Activated B cell treated with CpG ODN at 0.5 μM for 24 hours (primary cell): ENCODE measurements at places on chromosomes 16 and 17.

GRCh38 chr16:70689970-70690891, 4.4 kb upstream of the MTSS2 start:
- DNase-seq, result no peak

- DNase-seq, result no peak
Observed at GRCh38 chr17:82399041-82399441, 19.1 kb upstream of the HEXD start.

DNA sequence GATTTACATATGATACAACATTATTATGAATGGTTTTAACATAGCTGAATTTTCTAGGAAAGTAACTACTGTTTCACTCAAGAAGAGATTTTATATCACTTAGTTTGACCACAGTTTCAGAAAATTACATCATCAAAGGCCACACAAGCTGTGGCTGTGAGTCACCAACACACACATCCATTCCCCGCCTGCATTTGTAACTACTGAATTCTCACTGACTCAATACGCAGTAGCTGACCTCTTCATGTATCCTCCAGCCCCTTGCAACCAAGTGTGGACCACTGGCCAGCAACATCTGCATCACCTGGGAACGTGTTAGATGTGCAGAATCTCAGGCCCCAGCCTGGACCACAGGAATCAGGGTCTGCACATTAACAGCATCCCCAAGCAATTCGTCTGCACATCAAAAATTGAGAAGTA, 197.6 kb downstream of the XYLT1 start:
- DNase-seq, result no peak

GRCh38 chr16:16148755-16149154, 74.5 kb downstream of the ABCC6 start:
- no peak for DNase-seq

DNA sequence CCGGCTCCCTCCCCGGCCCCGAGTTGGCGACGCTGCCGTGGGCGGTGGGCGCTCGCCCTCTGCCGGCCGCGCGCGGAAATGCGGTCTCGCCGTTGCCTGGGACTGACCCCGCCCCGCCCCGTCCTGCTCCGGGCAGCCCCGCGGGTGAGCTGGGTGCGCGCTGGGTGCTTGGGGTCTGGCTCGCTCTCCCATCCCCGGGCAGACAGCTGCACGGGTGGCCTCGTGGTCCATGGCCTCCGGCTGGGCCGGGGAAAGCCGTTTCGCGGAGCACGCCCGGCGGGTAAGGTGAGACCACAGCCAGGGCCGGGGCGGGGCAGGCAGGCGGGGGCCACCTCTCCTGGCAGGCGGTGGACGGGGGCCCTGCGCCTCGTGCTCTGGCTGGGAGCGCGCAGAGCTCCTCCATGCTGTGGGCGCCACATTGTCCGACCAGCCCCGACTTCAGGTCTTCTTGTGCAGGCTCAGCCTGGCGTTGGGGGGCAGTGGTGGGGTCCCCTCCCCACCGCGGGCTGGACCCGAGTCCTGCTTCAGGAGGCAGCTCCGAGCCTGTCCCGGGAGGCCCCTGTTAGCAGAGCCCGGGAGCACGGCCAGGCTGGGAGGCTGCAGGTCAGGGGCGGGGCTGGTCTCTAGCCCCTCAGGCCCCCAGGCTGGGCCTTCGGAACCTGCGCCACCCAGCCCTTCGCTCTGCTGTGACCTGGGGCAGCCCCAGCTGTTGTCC, 7.0 kb upstream of the C1QTNF8 start:
- peak; percentile 77 for DNase-seq

DNA sequence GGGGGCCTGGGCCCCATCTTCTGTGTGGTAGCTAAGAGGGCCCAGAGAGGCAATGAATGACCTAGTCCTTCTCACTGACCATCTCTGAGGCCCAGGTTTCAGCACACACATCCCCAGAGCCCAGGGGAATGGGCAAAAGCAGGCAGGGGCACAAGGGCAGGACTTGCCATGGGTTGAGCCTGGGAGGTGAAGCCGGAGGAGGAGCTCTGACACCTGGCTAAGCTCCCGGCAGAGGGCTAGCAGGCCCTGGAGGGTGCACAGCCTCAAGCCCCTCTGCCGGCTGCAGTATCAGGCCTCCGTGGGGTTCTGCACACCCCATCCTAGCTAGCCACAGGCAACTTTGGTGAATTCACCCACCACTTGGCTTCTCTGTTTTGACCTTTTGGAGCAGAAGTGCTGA, 5.3 kb downstream of the SRCIN1 start:
- no peak for DNase-seq

GRCh38 chr17:2634361-2634960, 41.0 kb downstream of the PAFAH1B1 start:
- DNase-seq, result no peak

- no peak for DNase-seq
Observed at GRCh38 chr16:31267332-31268032, 7.7 kb downstream of the ITGAM start.

DNA sequence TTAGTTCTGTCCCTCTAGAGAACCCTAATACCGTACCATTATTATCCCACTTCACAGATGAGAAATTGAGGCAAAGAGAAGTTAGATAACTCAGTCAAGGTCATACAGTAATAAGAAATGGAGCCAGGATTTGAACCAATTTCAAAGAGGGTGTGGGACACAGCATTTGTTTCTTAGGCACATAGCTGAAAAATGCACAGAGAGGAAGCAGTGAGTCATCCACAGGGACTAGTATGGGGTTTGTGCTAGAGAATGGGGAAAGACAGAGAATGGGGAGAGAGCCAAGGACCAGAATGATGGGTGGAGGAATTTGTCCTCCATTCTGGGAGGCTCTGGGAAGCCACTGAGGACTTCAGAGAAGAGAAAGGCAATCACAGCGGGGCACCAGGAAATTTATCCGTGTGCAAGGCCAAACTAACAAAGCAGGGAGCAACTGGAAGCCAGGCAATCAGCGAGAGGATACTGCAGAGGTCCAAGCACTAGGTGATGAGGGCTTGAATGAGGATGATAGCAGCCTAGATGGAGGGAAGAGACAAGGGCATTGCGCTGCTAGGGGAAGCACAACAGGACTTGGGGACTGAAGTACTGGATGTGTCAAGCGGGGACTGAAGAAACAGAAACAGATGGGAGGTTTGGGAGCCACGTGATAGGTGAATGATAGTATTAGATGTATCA, 78.1 kb upstream of the ZFHX3 start:
- DNase-seq, result no peak

DNA sequence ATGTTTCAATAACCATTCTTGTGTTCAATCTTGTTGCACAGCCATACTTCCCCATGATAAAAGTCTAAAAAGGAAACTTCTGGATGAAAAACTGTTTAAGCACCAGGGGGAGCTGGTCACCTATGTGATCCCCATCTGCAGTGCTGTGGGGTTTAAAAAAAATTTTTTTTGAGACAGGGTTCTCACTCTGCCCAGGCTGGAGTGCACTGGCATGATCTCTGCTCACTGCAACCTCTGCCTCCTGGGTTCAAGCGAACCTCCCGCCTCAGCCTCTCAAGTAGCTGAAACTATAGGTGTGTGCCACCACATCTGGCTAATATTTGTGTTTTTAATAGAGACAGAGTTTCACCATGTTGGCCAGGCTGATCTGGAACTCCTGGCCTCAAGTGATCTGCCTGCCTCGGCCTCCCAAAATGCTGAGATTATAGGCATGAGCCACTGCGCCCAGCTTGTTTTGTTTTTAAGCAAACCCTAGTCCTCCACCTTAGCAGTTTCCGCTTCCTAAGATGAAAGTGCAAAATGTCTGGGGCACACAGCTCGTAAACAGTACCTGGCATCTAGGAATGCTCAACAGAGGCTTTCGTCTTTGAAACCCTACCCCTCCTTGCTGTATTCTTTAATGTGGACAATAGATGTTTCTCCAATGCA, 25.4 kb downstream of the DNAJA2 start:
- no peak for DNase-seq

- DNase-seq, result no peak
Observed at GRCh38 chr16:10200637-10201586, 18.7 kb upstream of the GRIN2A start.
